Smooth muscle cell of the coronary artery (primary cell): ENCODE measurements at places on chromosomes 16 and 17. TPM values are rescaled to one million over a fixed set of nuclear protein-coding genes. Genes with fewer than 3 reads are reported as not detected.

CCL7 gene
- total RNA-seq: 0.70 TPM in 1 of 2 replicates, not detected in the other

APOH gene
- not detected in 2 replicates for total RNA-seq

NKD1 gene
- total RNA-seq: under 0.01 and 0.12 TPM in 2 replicates

SSTR5 gene
- total RNA-seq: not detected in 2 replicates

CSHL1 gene
- not detected in 2 replicates for total RNA-seq

CES5A gene
- total RNA-seq: not detected in 2 replicates

KCNH4 gene
- 0.12 TPM in 1 of 2 replicates, not detected in the other for total RNA-seq

TPSD1 gene
- total RNA-seq: not detected in 2 replicates

BEAN1 gene
- total RNA-seq: under 0.01 and 0.35 TPM in 2 replicates

LPO gene
- not detected in 2 replicates for total RNA-seq

RNF112 gene
- total RNA-seq: 1.6 and 6.8 TPM in 2 replicates

TMEM204 gene
- 19.0 and 45.4 TPM in 2 replicates for total RNA-seq

TEKT1 gene
- not detected in 2 replicates for total RNA-seq

TBX21 gene
- total RNA-seq: not detected in 2 replicates

PRPSAP2 gene
- 28.7 and 60.1 TPM in 2 replicates for total RNA-seq

P2RX1 gene
- under 0.01 and 1.3 TPM in 2 replicates for total RNA-seq

ZMYND15 gene
- total RNA-seq: 0.23 TPM in 1 of 2 replicates, not detected in the other

TPSB2 gene
- total RNA-seq: not detected in 2 replicates

CACNA1G gene
- total RNA-seq: under 0.01 and 4.8 TPM in 2 replicates
